ENCODE measurements at places on chromosomes 7 and 10.

DNA sequence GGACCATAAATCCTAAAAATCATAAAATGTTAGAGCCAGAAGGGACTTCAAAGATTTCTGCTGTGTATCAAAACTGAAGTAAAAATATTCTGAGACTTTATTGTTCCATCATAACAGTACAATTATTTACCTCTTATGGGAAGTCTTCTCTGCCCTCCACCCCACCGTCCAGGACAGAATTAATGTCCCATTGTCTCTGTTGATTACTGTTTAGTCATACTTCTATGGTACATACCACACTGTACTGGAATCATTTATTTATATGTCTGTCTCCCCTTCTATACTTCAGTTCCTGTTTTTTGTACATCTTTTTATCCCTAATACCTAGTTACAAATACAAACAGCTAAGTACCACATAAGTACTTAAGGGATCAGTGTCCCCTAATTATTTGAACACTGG is 91.4 kb upstream of the CAPZA2 start:
- no peak for DNase-seq

- no peak for DNase-seq
These were observed 193.7 kb upstream of the SVIL start for GRCh38 chr10:29828440-29828894.

- no peak for DNase-seq
These were observed 222.1 kb downstream of the WDR37 start for GRCh38 chr10:1278306-1278705.

GRCh38 chr7:44279286-44279685 is 46.1 kb downstream of the CAMK2B start:
- peak; percentile 40 for DNase-seq

GRCh38 chr10:86690657-86691084 is 22.4 kb downstream of the LDB3 start:
- DNase-seq: no peak

GRCh38 chr10:7424315-7424714 is 13.5 kb upstream of the SFMBT2 start:
- DNase-seq: no peak

DNA sequence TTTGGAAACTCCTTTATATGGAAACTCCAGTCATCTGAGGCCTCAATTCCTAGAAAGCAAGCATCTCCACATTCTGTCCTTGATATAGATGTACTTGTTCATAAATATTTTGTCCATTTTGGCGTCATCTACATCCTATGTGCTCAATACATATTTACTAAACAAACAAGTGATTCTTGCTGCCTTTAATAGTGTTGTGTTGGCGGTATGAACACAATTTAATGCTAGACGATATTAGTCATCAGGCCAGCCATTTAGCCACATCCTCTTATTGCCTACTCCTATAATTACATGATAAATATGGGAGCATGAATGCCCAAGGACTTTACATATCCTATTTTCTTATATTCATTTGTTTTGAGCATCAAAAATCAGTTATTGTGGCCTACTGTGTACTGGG is 18.5 kb upstream of the IFRD1 start:
- DNase-seq: no peak

- no peak for DNase-seq
These were observed 59.2 kb downstream of the MAPK8 start for GRCh38 chr10:48365668-48366067.

- DNase-seq: no peak
These were observed 100.9 kb upstream of the DDC start for GRCh38 chr7:50666124-50666496.

GRCh38 chr10:31939797-31940708 is 11.4 kb upstream of the ARHGAP12 start:
- no peak for DNase-seq

- DNase-seq: no peak
These were observed 49.3 kb upstream of the AGBL3 start for GRCh38 chr7:134936893-134937510.

- no peak for DNase-seq
These were observed 82.2 kb downstream of the GTF2IRD1 start for GRCh38 chr7:74535951-74536356.

DNA sequence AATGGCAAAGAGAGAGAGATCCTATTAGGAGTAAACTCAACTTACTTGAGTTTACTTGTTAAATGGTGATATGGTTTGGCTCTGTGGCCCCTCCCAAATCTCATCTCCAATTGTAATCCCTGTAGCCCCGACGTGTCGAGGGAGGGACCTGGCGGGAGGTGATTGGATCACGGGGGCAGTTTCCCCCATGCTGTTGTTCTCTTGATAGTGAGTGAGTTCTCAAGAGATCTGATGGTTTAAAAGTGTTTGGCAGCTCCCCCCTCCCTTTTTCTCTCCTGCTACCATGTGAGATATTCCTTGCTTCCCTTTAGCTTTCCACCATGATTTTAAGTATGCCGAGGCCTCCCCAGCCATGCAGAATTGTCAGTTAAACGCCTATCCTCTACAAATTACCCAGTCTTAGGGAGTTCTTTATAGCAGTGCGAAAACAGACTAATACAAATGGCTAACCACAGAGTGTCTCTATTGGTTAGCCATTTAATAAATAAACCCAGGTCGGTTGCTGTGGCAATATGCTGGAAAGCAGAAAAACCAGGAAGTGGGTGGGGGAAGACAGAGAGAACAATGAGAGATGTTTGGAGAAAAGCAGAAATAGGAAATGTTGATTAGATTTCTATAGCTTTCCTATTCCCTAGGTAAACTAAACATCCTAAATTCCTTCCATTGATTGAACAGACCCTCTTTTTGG is 3.0 kb upstream of the STMP1 start:
- no peak for DNase-seq

DNA sequence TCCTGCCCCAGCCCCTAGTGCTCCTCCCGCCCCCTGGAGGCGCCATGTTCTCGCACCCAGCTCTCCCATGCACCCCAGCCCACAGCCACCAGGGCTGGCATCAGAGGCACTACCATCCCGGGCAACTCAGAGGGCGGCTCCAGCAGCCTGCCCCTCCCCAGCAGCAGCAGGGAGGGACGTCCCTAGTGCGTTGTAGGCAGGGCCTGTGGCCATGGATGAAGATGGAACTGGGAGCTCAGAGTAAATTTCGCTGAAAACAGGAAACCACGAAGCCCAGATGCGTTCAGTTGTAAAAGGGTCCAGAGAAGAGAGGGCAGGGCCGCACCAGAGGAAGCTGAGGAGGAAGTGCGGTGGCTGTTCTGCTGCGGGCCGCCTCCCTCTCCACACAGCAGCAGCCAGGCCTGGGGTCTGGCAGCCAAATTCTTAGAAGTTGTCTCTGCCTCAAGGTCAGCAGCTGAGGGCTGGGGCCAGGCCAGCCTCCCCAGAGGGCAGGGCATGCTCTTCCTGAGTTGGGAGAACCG is 24.6 kb downstream of the VSIR start:
- peak; percentile 94 for DNase-seq

GRCh38 chr10:28411648-28412047 is 108.8 kb upstream of the MPP7 start:
- no peak for DNase-seq

DNA sequence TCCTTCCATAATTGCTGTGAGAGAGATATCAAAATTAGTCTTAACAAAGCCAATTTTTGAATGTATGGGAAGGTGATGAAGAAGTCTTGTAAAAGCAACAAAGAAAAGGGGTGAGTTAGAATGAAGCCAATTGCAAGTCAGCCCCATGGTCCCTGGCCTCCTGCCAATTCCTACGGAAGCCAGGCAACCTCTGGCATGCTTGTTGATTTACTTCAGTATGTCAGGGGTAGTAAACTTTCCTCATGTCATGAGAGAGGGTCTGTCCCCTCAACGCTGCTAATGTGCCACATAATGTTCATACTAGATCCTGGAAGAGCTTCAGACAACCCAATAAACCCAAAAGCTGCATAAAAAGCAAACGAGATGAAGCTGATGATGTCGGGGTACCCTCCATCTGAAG is 159.1 kb upstream of the YAE1 start:
- DNase-seq: no peak

- no peak for DNase-seq
These were observed 15.2 kb downstream of the MDH2 start for GRCh38 chr7:76063114-76063513.

DNA sequence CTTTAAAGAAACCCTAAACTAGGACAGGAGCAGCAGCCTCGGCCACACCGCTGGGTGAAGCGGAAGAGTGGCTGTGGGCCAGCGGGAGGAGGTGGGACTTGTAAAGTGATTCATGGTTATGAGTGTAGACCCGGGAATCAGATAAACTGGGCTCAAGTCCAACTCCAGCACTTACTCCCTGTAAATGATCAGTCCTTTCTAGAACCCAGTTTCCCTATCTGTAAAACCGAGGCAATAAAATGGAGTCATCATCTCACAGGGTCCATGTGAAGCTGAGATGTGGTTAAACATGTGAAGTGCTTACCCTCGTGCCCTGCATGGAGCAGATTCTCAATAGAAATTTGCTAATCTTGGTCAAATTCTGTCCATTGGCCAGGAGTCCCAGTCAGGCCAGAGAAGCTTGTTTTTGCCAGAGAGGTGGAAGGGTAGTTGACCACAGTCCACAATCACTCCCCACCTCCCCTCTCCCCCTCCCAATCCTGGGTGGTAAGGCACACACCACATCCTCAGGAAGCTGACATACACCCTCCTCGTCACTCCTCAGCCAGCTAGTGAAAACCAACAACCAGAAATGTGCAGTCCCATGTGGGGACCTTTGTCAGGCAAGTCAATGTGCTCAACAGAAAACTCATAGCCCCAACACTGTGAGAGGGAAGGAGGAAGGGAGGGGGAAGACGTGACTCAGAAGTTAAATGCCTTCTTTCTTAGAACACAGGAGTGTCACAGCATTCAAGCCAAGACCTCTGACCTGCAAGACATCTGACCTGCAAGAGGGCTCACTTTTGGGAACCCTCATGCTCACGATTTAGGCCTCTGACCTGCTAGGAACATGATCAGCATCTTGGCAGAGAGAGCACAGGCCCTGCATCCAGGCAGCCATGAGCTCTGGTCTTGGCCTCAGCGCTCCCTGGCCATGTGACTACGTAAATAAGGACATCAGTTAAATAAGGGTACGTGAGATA is 145.1 kb downstream of the PLXNA4 start:
- no peak for DNase-seq
